ENCODE measurements at places on chromosomes 13 and 19.

GRCh38 chr19:39553082-39553652 is 13.2 kb upstream of the EID2 start:
- no peak for DNase-seq
- H3K36me3 ChIP-seq = no peaks in the 10 kb centered on the region
- no peak overlapping the region for H3K4me3 ChIP-seq
- no peaks in the 10 kb centered on the region for H3K4me1 ChIP-seq
- no peak overlapping the region for H3K27ac ChIP-seq

DNA sequence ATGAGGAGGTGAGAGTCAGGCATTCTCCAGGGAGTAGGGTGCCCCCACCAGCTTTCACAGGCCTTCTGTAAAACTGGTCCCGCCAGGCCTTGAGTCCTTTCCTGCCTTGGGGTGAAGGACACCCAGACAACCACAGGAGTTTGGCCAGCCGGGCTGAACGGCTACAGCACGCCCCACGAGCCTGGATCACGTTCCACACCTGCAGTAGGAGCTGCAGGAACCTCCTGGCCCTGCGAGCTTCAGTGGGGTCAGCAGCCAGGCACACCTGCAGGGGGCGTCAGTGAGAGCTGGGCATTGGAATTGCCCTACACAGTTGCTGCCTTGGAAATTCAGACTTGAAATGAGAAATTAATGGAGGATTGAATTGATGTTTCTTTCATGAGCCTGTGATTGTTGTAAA is 45.7 kb downstream of the COL4A2 start:
- DNase-seq = no peak
- H3K36me3 ChIP-seq = no peaks in the 10 kb centered on the region

DNA sequence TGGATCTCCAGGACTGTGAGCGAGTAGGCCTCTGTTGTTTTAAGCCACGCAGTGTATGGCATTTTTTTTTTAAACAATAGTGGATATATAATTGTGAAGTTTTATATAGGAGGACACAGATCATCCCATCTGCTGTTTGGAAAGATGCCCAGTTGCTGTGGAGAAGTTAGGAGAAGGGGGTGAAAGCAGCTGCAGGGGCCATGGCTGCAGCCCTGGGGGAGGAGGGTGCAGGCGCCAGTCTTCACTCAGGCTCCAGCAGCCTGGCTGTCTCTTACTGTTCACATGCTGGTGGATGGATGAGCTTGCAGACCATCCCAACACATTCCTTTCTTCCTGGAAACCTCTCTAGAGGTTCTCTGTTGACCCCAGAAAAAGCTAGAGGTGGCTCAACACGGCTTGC is 242.3 kb downstream of the TEX29 start:
- no peaks in the 10 kb centered on the region for H3K36me3 ChIP-seq
- H3K4me3 ChIP-seq = no peak overlapping the region
- H3K27me3 ChIP-seq = peaks cover 3% of the 10 kb centered on the region
- DNase-seq = no peak

GRCh38 chr19:43105496-43105895 is 23.0 kb upstream of the PSG2 start:
- no peak overlapping the region for H3K27ac ChIP-seq
- H3K4me1 ChIP-seq = no peaks in the 10 kb centered on the region
- H3K4me3 ChIP-seq = no peak overlapping the region
- H3K36me3 ChIP-seq = no peaks in the 10 kb centered on the region
- DNase-seq = no peak
- H3K27me3 ChIP-seq = no peaks in the 10 kb centered on the region

- H3K4me1 ChIP-seq = no peaks in the 10 kb centered on the region
- no peaks in the 10 kb centered on the region for H3K27me3 ChIP-seq
- no peak overlapping the region for H3K4me3 ChIP-seq
- H3K36me3 ChIP-seq = no peaks in the 10 kb centered on the region
These were observed 7.4 kb upstream of the TPP2 start for GRCh38 chr13:102589301-102589822.

Data from adrenal gland (tissue), 19 donors.